GM18507 (cell line): ENCODE measurements at places on chromosomes 7 and 10.

DNA sequence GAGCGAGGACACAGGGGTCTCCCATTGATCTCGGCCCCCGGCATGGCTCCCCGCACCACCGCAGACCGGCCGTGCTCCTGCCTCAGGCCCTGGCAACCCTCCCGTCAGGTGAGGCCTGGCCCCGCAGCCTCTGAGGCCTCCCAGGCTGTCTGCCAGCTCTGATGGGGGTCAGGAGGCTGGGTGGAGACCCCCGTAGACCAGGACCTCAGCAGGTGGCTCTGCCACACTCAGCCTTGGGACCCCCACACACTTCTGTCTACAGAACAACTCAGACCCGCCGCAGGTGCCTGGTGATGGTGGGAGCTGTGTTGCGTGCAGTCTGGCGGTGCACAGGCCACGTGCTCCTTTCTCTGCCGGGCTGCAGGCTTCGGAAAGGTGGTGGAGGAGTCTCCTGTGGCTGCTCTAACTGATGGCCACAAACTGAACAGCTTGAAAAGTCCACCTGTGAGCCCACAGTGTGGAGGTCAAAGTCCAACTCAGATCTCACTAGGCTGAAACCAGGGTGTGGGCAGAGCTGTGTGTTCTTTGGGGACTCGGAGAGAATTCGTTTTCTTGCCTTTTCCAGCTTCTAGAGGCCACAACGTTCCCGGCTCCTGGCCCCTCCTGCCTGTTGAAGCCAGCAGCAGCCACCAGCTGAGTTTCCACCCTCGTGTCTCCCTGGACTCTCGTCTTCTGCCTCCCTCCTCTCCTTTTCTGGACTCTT, 62.5 kb downstream of the PWWP2B start:
- DNase-seq: no peak

DNA sequence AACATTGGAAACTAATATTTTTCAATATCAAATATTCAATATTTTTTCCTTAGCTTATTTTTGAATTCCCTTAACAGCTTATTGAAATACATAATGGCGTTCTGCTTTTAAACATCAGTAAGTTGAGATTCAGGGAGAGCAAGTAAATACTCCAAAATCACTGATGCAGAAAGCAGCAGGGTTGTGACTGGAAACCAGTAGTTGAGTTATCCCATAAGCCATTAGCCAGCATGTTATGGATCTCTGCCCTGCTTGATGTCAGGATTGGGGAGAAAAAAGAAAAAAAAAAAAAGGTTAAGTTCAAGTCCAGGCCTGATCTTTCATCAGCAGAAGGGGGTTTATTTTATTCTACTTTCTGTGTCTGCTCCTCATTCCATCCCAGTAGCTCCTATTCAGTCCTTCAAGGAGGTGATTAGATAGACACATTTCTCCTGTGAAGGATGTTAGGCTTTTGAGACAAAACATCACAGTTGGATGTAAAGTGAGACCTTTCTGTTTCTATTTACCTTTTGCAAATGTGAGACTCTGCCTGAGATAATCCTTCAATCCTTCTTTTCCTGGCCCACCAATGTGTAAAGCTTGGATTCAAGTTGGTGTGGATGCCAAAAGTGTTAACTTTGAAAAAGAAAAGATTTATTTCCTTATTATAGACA, 110.9 kb upstream of the HDAC9 start:
- no peak for DNase-seq

- peak; percentile 71 for DNase-seq
Measured at GRCh38 chr7:100642534-100642907, 1.2 kb upstream of the TFR2 start.

DNA sequence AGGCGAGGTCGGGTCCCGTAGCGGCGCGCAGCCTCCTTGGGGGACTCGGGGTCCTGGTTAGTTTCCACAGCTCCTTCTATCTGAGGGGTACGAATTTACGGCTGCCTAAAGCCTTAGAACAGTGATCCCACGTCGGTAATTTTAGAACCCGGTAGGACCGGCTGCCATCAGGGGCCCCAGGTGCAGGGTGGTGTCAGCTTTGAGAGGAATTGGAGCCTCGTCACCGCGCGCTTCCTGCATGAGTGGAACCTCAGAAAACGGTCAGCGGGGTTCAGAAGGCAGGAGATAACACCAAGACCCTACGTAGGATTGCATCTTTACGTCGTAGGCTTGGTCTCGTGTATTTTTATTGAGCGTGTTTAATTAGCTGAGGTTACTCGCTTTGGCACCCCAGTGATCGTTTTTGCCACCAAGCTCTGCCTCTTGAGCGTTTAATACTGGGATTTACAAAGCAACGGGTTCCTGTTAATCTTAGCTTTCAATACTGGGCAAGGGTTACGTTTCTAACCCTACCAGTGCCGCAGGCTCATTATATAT, 443 bp downstream of the RNF32 start:
- peak; percentile 23 for DNase-seq

GRCh38 chr10:71285180-71285545, 33.9 kb upstream of the SLC29A3 start:
- DNase-seq: peak; percentile 40

DNA sequence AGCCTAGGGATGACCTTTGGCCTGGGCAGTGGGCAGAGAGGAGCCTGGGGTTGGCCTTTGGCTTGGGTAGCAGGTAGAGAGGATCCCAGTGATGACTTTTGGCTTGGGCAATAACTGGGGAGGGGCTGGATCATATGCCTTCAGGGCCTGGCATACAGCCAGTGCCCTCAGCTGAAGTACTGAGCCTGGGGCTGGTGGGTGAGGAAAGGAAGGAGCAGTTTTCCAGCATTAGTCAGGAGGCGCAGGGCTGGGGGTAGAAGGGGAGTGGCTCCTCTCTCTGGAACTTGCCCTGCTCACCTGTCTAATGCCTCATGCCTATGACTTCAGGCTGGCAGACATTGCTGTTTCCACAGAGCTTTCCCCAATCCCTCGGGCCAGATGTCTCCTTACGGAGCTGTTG, 15.2 kb upstream of the COMTD1 start:
- no peak for DNase-seq

DNA sequence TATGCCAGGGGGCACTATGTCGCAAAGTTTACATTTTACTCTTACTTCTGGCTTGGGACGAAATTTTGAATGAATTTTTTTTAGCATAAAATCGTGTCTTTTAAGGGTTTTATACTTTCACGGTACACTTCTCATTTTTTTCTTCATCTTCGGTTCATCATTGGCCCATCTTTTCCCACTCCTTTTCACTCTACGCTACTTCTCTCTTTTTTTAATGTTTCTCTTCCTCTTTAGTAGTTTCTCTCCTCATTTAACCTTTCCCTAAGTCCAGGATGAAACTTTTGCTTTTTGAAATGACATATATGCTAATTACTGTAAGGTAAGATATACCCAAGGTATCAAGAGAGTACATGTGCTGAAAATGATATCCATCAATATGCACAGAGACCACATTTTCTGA, 39.5 kb downstream of the C7orf33 start:
- DNase-seq: no peak

DNA sequence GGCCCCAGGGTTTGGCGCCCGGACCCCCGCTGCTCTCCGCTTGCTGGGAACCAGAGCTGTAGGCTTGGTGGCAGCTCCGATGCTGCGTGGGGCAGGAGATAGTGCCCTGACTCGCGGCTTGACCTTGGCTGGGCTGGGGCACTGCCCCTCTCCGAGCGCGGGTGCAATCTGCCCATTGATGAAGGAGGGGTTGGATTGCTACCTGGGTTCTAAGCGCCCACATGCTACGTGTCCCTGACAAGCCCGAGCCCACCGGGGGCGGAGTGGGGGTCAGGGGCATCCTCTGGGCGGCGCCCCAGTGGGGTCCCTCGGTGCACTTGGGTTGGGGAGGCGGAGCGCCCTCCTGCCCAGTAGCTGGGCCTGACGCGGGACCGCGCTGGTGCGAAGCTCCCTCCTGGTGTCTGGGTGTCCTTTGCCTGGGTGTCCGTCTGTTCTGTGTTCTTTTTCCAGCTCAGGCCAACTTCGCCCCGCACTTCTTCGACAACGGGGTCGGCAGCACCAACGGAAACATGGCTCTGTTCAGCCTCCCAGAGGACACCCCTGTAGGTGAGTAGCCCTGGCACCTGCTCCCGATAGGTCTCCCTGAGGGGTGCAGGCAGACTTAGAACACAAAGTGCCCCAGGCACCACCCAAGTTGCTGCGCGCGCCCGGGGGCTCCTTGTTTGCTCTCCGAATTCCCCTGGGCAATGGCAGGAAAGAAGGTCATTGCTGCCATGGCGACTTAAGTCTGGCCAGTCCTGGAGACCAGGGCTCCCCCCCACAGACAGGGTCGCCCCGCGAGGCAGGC, 900 bp downstream of the CDHR1 start:
- no peak for DNase-seq

DNA sequence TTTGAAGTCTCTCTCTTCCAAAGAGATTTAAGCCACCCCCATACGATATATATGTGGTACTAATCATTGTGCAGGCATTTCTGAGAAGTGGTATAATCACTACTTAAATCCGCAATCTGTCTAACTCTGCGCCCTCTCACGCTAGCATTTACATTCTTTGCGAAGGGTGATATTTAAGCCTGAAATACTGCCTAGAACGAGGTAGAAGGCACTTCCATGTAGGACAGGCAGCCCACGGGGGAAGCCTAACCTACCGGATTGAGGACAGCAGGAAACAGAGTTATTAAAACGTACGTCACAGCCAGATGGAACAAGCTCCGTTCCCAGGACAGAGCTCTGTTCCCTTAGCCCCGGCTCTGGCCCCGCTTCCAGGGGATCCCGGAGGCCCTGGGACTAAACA, 59.3 kb upstream of the ECHDC3 start:
- DNase-seq: no peak

- DNase-seq: no peak
Measured at GRCh38 chr10:59628456-59628855, 81.2 kb downstream of the SLC16A9 start.

DNA sequence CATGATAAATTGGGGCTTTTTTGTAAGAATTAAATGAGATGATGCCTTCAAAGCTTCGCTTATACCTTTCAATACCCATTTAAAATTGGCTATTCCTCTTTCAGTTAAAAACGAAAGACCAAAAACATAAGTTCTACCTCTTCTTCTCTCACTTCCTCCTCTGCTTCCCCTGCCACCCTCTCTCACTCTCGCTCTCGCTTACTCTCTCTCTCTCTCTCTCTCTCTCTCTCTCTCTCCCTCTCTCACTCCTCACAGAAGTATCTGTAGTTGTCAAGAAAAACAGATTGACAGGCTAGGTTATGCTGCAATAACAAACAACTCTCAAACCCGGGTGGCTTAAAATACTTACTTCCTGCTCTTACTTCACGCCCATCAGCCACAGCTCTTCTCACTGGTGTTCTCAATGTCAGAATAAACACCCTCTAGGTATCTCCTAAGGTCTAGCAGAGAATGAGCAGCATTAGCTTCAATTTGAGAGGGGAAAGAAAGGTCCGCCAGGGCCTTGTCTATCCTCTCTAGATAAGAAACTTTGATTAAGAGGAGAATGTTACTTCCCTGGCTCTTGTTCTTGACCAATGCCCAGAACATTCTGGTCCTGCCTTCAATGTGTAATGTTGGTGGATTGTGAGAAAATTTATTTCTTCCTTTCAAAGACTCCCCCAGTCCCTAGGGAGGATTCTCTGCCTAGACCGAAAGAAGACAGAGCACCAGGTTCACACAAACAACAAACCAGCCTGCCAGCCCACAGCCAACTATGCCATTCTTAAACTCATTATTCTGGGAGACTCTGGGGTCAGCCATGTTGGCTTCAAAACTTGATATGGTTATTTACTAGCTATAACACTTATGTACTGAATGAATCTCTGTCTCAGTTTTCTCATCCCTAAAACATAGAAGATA, 1028.7 kb downstream of the XPNPEP1 start:
- DNase-seq: peak; percentile 9

GRCh38 chr10:929960-930624, 1.4 kb downstream of the LARP4B start:
- no peak for DNase-seq

DNA sequence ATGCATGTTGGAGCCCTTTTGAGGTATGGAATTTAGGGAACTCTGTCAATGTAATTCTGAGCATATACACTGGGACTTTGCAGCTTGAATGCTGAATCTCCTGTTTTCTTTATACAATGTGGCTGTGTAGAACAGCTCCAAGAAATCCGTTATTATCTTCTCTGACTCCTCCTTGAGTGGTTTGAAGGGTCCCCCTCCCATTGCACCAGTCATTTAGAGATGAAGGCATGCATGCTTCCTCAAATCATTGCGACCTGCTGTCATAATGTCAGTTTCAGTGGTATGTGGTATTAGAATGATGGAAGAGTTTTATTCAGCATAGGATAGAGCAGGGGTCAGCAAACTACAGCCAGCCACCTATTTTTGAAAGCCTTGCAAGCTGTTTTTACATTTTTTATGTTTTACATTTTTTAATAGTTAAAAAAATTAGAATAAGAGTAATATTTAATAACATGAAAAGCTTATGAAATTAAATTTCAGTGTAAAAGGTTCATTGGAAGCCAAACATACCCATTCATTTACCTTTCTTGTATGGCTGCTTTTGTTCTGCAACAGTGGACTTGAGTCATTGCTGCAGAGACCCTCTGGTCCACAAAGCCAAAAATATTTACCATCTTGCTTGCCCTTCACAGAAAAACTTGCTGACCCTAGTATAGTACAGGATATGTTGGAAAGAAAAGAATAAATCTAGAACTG, 8.1 kb downstream of the STK17A start:
- DNase-seq: no peak

GRCh38 chr10:62057359-62057758, 155.9 kb downstream of the ARID5B start:
- DNase-seq: no peak

GRCh38 chr7:41872966-41873365, 170.1 kb upstream of the INHBA start:
- DNase-seq: no peak

- DNase-seq: no peak
Measured at GRCh38 chr7:105978035-105978434, 15.0 kb downstream of the CDHR3 start.

GRCh38 chr10:133458021-133458709, 4.4 kb downstream of the SCART1 start:
- DNase-seq: no peak

GRCh38 chr10:59876695-59877094, 29.7 kb downstream of the CCDC6 start:
- no peak for DNase-seq

GRCh38 chr10:100238429-100238828, 9.0 kb upstream of the CHUK start:
- no peak for DNase-seq

DNA sequence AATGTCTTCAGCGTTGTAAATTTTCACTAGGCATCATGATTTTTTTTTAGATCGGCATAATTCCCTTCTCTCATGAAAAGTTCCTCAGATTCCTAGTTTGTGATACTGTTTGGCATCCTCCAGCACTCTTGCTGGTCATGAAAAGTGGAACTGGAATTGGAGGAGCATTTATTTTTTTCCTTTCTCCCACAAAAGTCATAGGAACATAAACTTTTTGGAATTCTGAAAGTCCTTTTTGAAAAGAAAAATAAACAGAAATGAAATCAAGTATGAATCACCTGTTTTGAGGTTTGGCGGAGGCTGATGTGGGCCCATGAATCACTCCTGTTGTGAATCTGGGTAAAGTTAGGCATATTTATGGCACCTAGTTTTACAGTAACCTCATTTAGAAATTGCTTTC, 17.7 kb downstream of the CACNB2 start:
- no peak for DNase-seq

DNA sequence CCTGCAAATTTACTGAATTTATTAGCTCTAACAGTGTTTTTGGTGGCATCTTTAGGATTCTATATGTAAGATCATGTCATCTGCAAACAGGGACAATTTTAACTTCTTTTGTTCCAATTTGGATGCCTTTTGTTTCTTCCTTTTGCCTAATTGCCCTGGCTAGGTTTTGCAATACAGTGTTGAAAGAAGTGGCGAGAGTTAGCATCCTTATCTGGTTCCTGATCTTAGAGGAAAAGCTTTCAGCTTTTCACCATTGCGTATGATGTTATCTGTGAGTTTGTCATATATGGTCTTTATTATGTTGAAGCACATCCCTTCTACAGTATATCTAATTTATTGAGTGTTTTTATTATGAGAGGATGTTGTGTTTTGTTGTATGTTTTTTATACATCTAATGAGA, 301.4 kb downstream of the PTPRN2 start:
- DNase-seq: no peak
